Neural crest cell (in vitro differentiated cells): ENCODE measurements at places on chromosomes 4 and X.

DNA sequence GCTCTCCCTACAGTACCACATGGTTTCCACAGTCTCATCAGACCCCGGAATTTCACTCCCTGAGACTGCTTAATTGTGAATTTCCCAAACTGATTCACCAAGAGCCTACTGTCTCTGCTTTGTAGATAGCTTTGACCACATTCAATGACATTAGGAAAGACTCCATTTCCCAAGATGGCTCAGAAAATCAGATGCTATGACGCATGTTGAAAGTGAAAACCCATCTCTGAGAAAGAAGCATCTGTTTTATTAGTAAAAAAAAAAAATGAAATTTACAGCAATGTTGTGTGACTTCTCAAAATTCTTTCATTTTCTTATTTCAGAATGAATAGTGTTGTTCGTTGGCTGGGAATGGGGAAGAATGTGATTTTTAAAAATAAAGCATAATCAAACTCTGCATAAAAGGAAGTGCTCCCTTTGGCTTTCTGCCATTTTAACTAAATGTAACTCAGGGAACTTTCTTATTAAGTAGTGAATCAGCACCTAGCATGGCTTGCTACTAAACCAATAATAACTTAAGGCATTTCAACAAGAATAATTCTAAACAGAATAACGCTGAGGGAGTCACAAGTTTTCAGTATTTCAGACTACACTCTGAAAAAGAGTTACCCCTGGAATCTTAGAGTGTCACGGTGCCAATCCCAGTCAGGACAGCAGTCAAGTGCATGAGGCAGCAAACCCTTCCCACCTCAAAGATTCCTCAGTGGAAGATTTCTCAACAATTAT is 97.4 kb upstream of the MYOZ2 start:
- H3K27ac ChIP-seq, result no peak overlapping the region
- H3K4me1 ChIP-seq, result peaks cover 21% of the 10 kb centered on the region
- H3K27me3 ChIP-seq, result no peaks in the 10 kb centered on the region
- H3K4me3 ChIP-seq, result no peak overlapping the region

- no peak overlapping the region for H3K4me3 ChIP-seq
- DNase-seq, result no peak
- no peak overlapping the region for H3K27ac ChIP-seq
- H3K36me3 ChIP-seq, result no peaks in the 10 kb centered on the region
- H3K4me1 ChIP-seq, result no peaks in the 10 kb centered on the region
These were observed 70.7 kb downstream of the REELD1 start for GRCh38 chr4:146285037-146285436.

DNA sequence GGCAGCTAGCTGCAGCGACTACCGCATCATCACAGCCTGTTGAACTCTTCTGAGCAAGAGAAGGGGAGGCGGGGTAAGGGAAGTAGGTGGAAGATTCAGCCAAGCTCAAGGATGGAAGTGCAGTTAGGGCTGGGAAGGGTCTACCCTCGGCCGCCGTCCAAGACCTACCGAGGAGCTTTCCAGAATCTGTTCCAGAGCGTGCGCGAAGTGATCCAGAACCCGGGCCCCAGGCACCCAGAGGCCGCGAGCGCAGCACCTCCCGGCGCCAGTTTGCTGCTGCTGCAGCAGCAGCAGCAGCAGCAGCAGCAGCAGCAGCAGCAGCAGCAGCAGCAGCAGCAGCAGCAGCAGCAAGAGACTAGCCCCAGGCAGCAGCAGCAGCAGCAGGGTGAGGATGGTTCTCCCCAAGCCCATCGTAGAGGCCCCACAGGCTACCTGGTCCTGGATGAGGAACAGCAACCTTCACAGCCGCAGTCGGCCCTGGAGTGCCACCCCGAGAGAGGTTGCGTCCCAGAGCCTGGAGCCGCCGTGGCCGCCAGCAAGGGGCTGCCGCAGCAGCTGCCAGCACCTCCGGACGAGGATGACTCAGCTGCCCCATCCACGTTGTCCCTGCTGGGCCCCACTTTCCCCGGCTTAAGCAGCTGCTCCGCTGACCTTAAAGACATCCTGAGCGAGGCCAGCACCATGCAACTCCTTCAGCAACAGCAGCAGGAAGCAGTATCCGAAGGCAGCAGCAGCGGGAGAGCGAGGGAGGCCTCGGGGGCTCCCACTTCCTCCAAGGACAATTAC is 1.4 kb downstream of the AR start:
- H3K4me3 ChIP-seq, result peak overlapping the region; percentile 93
- peaks cover 6% of the 10 kb centered on the region for H3K27me3 ChIP-seq
- peak; percentile 4 for DNase-seq
- peaks cover 26% of the 10 kb centered on the region for H3K4me1 ChIP-seq
- H3K36me3 ChIP-seq, result no peaks in the 10 kb centered on the region
- H3K27ac ChIP-seq, result no peak overlapping the region

DNA sequence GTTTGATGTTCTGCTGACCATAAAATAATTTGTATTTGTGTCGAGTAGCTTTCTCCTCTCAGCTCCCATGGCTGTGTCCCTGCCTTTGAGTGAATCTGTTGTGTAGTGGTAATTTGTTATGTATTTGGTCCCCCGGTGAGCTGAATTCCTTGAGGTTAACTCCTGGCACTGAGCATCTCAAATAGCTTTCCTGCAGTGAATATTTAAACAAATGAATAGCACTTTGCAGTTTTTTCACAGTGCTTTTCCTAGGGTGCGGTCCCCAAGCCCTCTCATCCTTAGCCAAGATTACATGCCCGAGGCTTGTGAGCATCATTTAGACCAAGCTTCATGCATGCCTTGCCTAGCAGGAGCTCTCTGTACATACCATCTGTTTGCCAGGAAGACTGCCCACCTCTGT is 74.2 kb downstream of the CLDN34 start:
- no peaks in the 10 kb centered on the region for H3K27me3 ChIP-seq
- H3K36me3 ChIP-seq, result no peaks in the 10 kb centered on the region
- no peak overlapping the region for H3K27ac ChIP-seq
- H3K4me3 ChIP-seq, result no peak overlapping the region

DNA sequence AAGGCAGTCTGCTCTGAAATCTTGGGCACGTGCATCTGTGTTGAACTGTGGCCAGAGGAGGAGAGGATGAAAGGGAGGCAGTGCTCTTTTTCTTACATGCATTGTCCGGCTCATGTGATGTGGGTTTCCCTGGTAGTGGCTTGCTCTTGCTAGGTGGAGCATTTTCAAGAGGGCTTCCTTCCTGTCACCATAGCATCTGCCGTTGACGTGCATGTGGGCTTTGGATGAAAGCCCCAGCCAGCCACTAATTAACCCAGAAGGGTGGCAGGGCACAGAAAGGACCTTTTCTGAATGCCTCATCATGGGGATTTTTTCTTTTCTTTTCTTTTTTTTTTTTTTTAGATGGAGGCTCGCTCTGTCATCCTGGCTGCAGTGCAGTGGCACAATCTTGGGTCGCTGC is 121.3 kb downstream of the GPR143 start:
- no peak overlapping the region for H3K27ac ChIP-seq
- no peaks in the 10 kb centered on the region for H3K27me3 ChIP-seq
- no peak for DNase-seq
- peaks cover 6% of the 10 kb centered on the region for H3K36me3 ChIP-seq
- no peak overlapping the region for H3K4me3 ChIP-seq

- H3K4me3 ChIP-seq, result no peak overlapping the region
- no peak for DNase-seq
- H3K36me3 ChIP-seq, result no peaks in the 10 kb centered on the region
- no peaks in the 10 kb centered on the region for H3K4me1 ChIP-seq
- peaks cover 6% of the 10 kb centered on the region for H3K27me3 ChIP-seq
These were observed 121.7 kb downstream of the GRXCR1 start for GRCh38 chr4:43014256-43014655.
